CD8-positive, alpha-beta T cell (primary cell): ENCODE measurements at places on chromosomes 1 and 21.

DNA sequence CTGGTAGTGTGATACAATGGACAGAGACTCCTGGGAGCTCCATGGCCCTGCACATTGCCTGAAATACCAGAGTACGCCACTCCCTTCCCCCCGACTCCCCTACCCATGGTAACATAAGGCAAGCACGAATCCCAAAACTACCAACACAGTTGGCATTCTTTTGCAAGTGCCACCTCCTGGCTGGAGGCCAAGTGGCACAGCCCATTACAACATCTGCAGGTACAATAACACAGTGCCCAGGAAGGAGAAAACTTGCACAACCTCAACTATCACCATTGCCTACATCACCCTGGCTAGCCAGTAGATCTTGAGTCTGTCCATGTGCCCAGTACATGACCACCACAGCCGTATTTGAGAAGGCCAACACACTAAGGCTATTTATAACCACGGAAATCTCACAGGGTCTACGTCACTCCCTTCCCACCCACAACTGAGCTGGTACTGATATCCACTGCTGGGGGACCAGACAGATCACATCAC, 11.7 kb downstream of the ADAMTS1 start:
- no peak for DNase-seq

GRCh38 chr1:171206978-171207355, 21.9 kb downstream of the FMO2 start:
- no peak for DNase-seq

- DNase-seq = no peak
Measured at GRCh38 chr21:17440969-17441368, 71.9 kb upstream of the CXADR start.

- DNase-seq = no peak
Measured at GRCh38 chr1:9774712-9775679, 48.8 kb downstream of the CLSTN1 start.

GRCh38 chr1:77539519-77540142, 142.8 kb downstream of the ZZZ3 start:
- DNase-seq = no peak

DNA sequence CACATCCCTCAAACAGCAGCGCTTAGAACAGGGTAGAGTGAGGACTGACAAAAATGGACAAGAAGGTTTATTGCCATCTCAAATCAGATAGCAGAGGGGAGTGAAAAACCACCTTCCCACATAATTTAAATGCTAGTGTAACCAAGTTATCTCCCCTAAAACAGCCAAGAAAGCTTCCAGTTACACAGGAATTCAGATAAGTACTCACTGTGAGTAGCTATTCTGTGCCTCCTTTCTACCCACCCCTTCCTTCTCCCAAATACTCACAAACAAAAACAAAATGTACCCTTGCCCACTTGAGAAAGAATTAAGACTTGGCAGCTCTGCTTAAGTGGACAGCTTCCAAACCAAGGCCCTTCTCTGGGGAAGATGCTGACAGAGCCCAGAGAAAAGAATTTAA, 9.1 kb downstream of the OTUD7B start:
- no peak for DNase-seq

- DNase-seq = no peak
Measured at GRCh38 chr1:32438136-32438535, 26.7 kb upstream of the ZBTB8B start.

DNA sequence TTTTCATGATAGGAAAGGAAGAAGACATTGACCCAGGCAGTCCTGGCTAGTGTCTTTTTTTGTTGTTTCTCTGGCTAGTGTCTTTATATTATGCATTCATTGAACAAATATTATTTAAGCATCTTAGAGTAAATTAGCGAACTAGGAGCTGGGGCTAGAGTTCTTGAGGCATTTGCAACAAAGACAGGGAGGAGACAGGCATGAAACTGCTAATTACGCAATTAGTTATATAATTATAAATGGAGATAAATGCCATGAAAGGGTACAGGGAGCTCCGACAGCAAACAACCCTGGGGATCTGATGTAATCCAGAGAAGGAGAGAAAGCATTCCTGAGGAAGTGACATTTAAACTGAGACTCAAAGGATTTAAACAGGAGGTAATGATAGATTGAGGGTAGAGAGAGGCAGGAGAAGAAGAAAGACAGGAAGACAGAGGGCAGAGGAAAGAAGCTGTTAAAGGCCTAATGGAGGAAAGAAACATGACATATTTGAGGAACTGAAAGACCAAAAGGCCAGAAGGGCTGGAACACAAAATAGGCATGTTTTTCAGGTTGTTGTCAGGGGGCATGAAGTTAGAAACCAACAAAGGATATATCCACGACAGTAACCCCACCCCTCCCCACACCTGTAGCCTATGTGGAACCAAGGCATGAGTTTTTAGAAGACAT, 99.5 kb upstream of the GJB5 start:
- DNase-seq = no peak

DNA sequence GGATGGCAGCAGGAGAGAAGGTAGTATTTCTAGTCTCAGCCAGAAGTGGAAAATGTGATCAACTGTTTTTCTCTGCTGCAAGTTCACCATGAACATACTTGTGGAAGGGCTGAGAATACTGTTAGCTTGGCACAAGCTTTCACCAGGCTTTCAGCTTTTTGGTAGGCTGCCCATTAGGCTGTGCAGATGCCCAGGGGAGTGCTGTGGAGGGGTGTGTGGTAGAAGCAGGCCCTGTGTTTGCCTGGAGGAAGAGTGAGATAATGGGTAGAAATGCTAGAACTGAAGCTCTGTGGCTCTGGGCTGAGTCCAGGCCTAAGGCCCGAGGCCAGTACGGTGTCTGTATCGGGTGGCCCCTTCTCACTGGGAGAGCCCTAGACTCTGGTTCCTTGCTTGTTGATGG, 9.8 kb downstream of the DNAJC6 start:
- no peak for DNase-seq

- DNase-seq = no peak
Measured at GRCh38 chr1:225653463-225654276, 747 bp upstream of the ENAH start.

GRCh38 chr1:198778049-198778448, 139.2 kb downstream of the PTPRC start:
- DNase-seq = no peak
